ENCODE measurements at places on chromosomes 6 and 20. TPM values are rescaled to one million over a fixed set of nuclear protein-coding genes. Genes with fewer than 3 reads are reported as not detected.
A peak's percentile ranks its signal among the peaks of the same experiment; 100 is the strongest.

- H3K4me1 ChIP-seq = peaks cover 10% of the 10 kb centered on the region
- H3K27me3 ChIP-seq = no peaks in the 10 kb centered on the region
- H3K4me3 ChIP-seq = no peak overlapping the region
- no peak for DNase-seq
- H3K27ac ChIP-seq = no peak overlapping the region
Observed at GRCh38 chr6:18215436-18215835, 48.9 kb downstream of the DEK start.

GRCh38 chr20:58611236-58612030 is 39.6 kb upstream of the STX16 start:
- H3K4me3 ChIP-seq = no peak overlapping the region
- DNase-seq = no peak
- H3K36me3 ChIP-seq = no peaks in the 10 kb centered on the region
- no peak overlapping the region for H3K27ac ChIP-seq

GRCh38 chr6:143679041-143679440 is 1.3 kb downstream of the PHACTR2 start:
- no peak for DNase-seq
- peak overlapping the region; percentile 88 for H3K4me3 ChIP-seq
- peaks cover 30% of the 10 kb centered on the region for H3K36me3 ChIP-seq
- H3K27ac ChIP-seq = peak overlapping the region; percentile 87

The KCNB1 gene
- 21.3 TPM for total RNA-seq

The CRISP3 gene
- not detected for total RNA-seq

The MUCL3 gene
- not detected for total RNA-seq
